ENCODE measurements at places on chromosomes 4 and X.

- no peak for DNase-seq
Measured at GRCh38 chr4:55318175-55319129, 27.6 kb upstream of the SRD5A3 start.

DNA sequence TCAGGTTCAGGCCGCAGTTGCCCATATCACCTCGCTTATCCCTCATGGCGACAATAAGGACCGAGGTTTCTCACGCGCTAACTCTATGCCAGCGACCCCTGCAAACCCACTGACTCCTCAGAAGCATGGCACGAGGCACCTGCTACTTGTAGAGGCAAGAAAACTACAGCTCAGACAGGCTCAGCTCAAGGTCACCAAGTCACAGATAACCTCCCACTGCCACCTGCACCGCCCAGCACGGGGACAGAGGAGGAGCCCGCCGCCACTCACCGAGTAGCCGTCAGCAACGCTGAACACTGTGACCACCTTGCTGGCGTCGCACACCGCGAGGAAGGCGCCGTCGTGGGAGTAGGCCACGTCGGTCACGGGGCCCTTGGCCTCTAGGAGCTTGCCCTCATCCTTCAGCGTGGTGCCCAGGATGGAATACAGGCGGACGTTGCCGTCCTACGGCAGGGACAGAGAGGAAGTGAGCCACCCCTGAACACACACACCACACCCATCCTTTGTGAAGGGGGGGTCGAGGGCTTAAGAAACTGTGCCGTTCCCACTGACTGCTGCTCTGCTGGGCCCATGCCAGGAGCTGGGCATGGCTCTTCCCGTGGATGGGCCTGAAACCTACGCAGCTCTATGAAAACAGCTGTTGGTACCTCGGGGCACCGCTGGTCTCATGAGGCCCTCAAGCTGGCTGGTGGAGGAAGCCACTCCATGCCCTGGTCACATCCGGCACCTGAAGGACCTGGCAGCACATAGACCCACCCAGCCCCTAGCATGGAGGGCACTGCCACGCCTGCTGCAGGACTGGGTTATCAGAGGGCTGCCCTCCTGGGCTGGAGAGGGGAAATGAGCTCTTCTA is 38.9 kb downstream of the WDR1 start:
- no peak for DNase-seq

GRCh38 chr4:3721627-3722026 is 44.6 kb upstream of the ADRA2C start:
- DNase-seq = no peak

GRCh38 chr4:120839334-120839973 is 83.1 kb downstream of the PRDM5 start:
- no peak for DNase-seq

- no peak for DNase-seq
Measured at GRCh38 chrX:12711435-12712040, 79.7 kb upstream of the PRPS2 start.

GRCh38 chr4:12852338-12853307 is 631.5 kb downstream of the RAB28 start:
- no peak for DNase-seq

DNA sequence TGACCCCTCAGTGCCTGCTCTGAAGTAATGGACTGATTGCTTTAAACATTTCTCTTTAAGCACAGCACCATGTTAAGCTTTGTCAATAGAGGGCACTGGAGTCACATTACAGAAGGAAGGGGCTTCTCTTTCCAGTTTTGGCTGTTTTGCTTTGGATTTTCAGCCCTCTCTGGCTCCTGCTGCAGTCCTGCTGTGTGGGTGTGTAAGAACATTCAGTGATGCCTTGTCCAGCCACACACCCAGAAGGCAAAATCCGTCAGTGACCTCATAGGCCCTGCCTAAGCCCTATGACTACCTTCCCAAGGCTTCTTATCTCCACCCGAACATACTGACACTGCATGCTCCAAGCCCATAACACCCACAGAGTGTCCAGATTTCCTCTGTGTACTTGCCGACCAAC is 215.3 kb upstream of the CTSO start:
- DNase-seq = no peak

DNA sequence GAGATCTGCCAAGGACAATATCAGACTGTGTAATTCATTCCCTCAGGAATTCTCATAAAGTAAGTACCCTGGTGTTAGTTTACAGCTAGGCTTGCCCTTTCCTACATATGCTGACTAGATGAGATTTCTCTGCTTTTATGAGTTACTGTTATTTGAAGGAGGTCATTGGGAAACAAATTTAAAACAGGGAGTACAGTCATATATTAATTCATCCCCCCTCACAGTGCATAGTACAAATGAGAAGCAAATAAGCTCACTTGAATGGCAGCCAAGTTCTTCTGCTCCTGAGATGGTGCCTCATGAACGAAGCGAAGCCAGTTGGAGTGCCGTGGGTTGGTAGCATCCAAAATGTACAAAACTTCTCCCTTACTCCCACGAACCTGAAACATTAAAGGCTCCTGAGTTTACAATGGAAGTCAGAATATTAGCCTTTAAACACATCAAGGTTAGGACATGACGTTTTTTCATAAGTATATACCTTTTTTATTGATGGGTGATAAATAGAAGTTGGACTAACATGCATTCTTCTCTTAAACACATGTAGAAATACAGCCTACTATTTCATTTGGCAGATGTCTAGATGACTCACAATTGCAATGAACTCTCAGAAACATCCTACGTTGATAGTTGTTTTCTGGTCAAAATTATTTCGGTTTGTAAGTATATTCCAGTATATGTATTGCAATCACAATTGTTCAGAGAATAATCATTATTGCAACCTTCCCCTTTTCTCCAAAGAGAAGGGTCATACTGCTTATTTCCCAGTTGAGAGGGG is 69.2 kb downstream of the PRDM5 start:
- DNase-seq = no peak

DNA sequence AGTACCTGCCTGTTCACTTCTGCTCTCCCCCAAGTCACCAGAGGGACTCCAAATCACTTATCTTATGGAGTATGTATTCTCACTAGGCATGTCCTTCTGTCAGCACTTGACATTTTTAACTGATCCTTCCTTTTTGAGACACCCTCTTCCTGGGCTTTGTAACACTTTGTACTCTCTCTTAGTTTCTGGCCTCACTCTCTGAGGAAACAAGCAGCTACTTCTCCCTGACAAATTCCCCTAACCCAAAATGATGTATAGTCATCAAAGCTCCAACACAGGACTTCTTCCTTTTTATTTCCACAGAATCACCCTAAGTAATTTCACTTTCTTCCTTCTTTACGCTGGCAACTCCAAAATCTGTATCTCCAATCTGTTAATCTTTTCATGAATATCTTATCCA is 101.8 kb downstream of the ARAP2 start:
- no peak for DNase-seq

- DNase-seq = no peak
Measured at GRCh38 chr4:36392024-36392423, 110.6 kb downstream of the DTHD1 start.

DNA sequence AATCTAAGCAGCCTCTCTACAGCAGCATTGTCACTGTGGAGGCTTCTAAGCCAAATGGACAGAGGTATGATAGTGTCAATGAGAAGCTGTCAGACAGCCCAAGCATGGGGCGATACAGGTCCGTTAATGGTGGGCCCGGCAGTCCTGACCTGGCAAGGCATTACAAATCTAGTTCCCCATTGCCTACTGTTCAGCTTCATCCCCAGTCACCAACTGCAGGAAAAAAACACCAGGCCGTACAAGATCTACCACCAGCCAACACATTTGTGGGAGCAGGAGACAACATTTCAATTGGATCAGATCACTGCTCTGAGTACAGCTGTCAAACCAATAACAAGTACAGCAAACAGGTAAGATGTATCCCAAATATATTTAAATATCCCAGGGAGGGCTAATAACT is 4.1 kb downstream of the PCDH7 start:
- no peak for DNase-seq

GRCh38 chr4:40245550-40245949 is 48.7 kb downstream of the RHOH start:
- DNase-seq = no peak

- no peak for DNase-seq
Measured at GRCh38 chr4:77398256-77398655, 207.4 kb upstream of the CXCL13 start.

DNA sequence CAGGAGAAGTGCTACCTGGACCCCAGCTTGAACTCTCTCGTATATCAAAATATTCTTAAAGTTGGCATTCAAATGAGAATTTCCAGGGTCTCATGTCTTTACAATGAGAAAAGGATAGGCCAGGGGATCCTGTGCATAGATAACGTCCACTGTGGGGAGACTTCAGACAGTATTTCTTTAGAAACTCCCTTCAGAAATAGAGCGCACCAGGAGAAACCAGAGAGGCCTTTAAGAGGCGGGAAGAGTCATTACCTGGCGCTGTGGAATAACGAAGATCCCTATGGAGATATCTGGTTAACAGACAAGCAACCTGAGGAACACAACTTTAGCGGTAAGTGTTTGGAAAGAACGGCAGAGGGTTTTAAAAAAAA is 600 bp downstream of the RADX start:
- DNase-seq = no peak

DNA sequence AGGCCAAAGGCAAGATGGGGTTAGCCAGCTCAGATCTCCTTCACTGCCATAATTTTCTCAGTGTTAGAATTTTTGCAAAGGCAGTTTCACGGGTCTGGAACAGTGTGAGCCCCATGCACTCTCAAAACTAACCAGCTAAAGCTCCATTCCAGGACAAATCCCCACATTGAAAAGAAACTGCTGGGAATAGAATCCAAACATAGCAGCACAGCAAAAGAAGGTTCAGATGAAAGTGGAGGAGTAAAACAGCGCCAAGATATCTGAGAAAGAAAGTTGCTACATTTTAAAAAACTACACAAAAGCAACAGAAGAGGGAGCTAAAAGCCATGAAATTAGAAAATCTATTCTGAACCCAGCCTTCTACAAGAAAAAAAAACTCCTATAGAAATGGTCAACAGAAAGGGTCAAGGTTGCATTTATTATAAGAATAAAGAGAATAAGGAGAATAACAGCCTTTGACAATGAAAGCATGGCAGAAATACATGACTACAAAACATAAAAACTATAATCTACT is 39.6 kb upstream of the SLC7A3 start:
- no peak for DNase-seq

DNA sequence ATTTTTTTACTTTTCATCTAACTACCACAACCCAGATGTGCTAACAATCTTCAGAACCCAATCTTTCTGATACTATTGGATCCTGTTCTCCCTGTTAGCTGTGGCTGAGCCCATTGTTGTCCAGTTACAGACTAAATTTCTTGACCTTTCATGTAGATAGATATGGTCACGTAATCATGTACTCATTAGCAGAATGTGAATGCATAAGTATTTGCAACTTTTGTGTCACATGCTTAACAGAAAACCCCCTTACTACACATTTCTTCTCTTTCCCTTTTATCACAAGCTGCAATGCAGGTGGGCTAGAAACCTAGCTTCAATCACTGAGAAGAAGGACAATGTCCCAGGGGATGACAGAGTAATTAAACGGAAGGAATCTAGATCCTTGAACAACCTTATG is 13.1 kb upstream of the FAM13A start:
- DNase-seq = no peak

- no peak for DNase-seq
Measured at GRCh38 chr4:86294883-86295282, 65.0 kb downstream of the MAPK10 start.

GRCh38 chrX:155333544-155334100 is 792 bp downstream of the CLIC2 start:
- no peak for DNase-seq

DNA sequence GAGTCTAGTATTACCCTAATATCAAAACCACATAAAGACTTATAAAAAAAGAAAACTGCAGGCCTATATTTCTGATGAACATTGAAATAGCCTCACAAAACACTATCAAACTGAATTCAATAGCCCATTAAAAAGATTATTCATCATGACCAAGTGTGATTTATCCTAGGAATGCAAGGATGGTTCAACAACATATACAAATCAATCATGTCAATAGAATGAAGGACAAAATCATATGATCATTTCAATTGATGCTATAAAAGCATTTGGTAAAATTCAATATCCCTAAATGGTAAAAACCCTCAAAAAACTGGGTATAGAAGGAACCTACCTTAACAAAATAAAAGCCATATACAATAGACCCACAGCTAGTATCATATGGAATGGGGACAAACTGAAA is 797.9 kb upstream of the INTU start:
- no peak for DNase-seq

- DNase-seq = no peak
Measured at GRCh38 chrX:120306630-120307029, 4.6 kb downstream of the TMEM255A start.

DNA sequence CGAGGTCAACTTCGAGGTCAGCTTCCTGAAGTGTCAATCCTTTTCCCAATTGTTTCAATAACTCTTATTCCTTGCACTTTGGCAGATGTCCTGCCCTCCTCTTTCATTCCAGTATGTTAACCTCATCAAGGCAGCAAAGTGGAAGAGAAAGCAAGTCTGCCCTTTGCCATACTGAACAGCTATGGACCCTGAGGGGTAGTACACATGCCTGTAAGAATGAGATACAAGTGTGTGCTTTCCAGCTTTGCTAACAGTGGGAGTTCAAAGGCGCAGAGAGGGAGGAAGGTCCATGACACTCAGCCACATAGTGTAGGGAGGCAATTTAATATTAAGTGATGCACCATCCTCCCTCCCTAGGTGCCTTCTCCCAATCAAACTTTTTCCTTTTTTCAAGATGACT is 96.4 kb upstream of the ZCCHC13 start:
- DNase-seq = no peak

- no peak for DNase-seq
Measured at GRCh38 chrX:74458736-74459135, 37.4 kb downstream of the SLC16A2 start.

- DNase-seq = no peak
Measured at GRCh38 chrX:101229170-101229569, 9.6 kb downstream of the DRP2 start.

DNA sequence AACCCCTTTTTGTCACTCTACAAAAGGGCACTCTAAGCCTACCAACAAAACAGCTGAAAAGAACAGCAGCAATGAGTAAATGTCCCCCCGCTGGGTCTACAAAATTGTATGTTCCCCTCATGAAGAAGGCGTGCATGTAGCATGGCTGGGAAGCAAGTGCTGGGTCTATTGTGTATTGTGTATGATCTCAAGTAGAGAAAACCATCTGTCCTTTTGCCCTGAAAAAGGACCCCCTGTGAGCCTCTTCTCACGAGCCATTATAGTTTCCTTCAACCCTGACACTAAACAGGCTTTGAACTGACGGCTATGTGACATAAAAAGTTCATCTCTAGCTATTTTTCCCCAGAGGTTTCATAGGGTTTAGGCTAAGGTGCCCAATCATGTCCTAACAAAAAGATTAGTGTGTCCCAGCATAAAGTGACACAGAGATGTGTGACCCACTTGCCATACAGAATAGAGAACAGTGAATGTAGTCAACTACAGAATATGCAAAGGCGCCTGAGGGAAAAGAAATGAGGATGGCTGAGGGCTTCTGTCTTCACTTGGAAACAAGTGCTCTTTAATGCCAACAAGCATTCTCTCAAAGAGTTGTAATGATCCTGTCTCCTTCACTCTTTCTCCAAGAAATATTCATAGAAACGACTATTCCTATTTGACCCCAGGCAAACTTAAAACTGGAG is 27.3 kb downstream of the COL25A1 start:
- no peak for DNase-seq

GRCh38 chr4:140641789-140642439 is 73.2 kb upstream of the UCP1 start:
- DNase-seq = no peak

- no peak for DNase-seq
Measured at GRCh38 chr4:155807021-155807420, 48.2 kb downstream of the GUCY1B1 start.

GRCh38 chr4:36283912-36284465 is 2.6 kb downstream of the DTHD1 start:
- DNase-seq = no peak

- DNase-seq = no peak
Measured at GRCh38 chr4:57109847-57110639, at the start of gene IGFBP7. Gene IGFBP7, minus strand, starts transcription at chr4:57110385. Its CDS starts 34 bp downstream, at chr4:57110351.
